ENCODE measurements at places on chromosomes 5 and 9.

GRCh38 chr9:110156416-110156815 lies 51.5 kb downstream of the C9orf152 start:
- no peak for DNase-seq

GRCh38 chr5:73482383-73483136 lies 15.7 kb upstream of the BTF3 start:
- no peak for DNase-seq

DNA sequence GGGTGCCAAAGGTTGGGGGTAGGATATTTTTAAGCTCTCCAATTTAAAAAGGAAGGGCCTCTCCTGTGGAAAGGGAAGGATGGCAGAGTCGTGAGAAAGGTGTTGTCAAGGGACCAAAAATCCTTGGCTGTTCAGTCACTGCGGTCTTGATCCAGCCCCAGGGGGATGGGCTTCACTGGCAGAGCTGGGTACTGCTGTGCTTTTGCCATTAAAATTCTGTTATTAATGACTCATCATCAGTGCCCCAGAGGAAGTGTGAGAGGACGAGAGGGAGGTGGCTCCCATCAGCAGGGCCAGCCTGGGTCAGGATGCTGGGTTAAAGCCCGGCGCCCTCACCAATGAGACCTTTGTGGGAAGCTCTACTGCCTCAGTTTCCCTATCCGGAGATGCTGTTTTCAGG lies 16.7 kb downstream of the PCDH12 start:
- DNase-seq: no peak

- no peak for DNase-seq
Observed at GRCh38 chr5:40240671-40241070, 439.0 kb upstream of the PTGER4 start.

DNA sequence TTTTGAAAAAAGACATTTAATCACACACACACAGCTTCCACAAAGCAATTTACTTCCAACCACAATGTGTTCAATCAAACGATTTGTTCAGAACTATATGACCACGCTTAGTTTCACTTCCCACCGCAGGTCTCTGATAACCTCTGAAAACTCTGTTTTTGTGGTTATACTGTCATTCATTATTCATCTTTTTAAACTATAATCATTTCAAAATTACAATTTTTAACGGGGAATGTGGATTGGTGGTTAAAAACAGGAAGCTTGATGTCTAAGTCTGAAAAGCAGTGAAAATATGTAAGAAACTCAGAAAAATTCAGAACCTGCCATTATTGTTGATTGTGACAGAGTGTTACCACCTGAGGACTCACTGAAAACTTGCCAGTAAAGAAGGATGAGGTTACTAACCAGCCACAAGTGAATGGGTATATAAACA lies 12.7 kb upstream of the TMEM174 start:
- DNase-seq: no peak
